Amniotic stem cell (primary cell): ENCODE measurements at places on chromosomes 16 and 17.
A peak's percentile ranks its signal among the peaks of the same experiment; 100 is the strongest.

- no peak for DNase-seq
These were observed 24.9 kb downstream of the COPZ2 start for GRCh38 chr17:48012654-48013053.

DNA sequence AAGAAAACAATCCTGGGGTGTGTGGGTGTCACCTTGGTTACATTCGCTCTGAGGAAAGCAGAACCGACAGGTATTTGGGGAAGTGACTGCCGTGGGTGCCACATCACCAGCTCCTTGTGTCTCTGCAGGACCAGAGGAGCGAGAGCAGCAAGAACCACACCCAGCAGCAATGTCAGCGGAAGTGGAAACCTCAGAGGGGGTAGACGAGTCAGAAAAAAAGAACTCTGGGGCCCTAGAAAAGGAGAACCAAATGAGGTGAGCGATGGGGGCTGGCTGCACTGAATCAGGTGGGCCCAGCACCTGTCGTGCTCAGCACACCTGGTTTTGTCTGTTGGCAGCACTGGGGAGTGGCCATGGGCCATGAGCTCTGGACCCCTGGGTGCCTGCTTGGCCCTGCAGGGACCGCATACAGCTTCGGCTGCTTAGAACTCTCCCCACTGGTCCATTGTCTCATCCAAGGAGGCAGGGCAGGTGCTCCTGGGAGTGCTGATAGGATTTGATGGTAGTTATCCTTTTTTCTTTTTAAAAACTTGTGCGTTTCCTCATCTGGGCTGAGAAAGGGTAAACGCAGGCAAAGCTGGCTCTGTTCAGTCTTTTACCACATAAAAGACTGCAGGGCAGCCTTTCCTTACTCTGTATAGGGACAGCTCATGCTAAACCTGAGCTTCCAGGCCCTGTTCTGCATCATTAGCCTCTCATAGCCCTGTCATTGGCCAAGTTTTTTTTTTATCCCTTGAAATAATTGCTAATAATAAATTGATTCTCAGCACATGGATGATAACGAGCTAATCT lies 29.4 kb downstream of the HMOX2 start:
- no peak for DNase-seq

GRCh38 chr17:16377941-16378341 lies 3.0 kb upstream of the UBB start:
- no peak for DNase-seq

GRCh38 chr16:11204513-11205047 lies 51.4 kb downstream of the SOCS1 start:
- DNase-seq = no peak

- no peak for DNase-seq
These were observed 33.7 kb downstream of the GINS3 start for GRCh38 chr16:58425756-58426494.

DNA sequence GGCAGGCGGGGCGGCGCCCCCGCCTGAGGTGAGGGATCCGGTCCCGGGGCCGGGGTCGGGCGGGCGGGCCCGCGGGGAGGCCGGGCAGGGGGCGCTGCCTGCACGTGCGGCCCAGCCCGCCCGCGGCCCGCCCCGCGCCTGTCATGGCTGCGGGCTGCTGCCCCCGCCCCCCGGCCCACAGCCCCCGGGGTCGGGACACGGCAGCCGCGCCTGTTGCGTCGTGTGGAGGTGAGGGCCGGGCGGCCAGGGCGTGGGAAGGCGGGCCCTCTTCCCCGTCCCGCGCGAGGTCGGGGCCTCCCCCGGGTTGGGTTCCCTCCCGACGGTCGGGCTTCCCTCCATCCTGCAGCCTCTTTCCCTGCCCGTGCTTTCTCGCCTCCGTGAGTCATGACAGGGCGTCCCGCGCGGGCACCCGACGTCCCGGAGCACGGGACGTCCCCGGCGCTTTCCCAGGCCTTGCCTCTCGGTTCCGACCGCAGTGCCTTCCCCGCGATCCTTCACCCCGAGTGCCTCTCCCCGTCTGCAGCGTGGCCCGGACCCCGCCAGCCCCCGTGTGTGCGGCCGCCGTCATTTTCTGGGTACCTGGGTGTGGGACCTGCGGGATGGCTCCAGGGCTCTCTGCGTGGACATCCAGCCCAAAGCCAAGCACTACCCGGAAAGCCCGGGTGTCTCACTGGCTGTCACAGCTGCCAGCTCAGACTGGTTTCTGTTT lies 76.7 kb downstream of the CHD9 start:
- peak; percentile 27 for DNase-seq

- peak; percentile 68 for DNase-seq
These were observed 392 bp downstream of the ZNF213 start for GRCh38 chr16:3135126-3135715.

DNA sequence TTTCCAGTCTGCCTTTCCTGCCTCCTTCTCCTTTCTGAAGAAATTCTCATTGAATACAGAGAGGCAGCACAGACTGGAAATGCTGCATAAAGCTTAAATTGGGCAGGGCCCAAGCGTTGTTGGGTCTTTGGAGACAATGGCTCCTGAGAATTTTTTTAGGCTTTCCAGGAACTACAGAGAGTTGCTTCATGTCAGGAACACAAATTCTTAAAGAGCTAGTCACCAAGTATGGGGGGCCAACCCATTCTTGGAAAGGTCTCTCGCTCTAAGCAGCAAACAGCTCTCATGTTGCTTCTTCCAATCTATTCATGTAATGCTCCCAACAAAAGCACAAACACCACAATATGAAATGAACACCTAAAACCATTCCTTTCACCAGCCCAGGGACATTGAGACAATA lies 6.9 kb downstream of the HNF1B start:
- DNase-seq = no peak

DNA sequence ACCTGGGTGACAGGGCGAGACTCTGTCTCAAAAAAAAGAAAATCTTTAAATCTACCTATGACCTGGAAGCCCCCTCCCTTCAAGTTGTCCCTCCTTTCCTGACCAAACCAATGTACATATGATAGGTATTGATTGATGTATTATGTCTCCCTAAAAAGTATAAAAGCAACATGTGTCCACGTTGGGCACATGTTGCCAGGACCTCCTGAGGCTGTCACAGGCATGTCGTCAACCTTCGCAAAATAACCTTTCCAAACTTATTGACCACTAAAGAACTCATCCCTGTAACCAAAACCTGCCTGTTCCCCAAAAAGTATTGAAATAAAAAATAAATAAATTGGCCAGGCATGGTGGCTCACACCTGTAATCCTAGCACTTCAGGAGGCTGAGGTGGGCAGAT lies 4.4 kb downstream of the OXLD1 start:
- no peak for DNase-seq

DNA sequence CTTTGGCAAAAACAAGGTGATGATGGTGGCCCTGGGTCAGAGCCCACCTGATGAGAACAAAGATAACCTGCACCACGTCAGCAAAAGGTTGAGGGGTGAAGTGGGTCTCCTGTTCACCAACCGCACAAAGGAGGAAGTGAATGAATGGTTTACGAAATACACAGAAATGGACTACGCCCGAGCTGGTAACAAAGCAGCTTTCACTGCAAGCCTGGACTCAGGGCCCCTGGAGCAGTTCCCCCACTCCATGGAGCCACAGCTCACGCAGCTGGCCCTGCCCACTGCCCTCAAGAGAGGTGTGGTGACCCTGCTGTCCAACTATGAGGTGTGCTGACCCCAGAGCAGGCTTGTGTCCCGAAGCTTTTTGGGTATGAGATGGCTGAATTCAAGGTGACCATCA lies 29.7 kb upstream of the DLX4 start:
- no peak for DNase-seq

GRCh38 chr17:78692460-78693010 lies 89.5 kb downstream of the CYTH1 start:
- no peak for DNase-seq

- no peak for DNase-seq
These were observed 65.1 kb upstream of the METRNL start for GRCh38 chr17:83014297-83014696.

GRCh38 chr16:88346680-88347505 lies 35.9 kb upstream of the ZNF469 start:
- no peak for DNase-seq

- DNase-seq = no peak
These were observed 118.3 kb upstream of the ADAMTS18 start for GRCh38 chr16:77553130-77553529.

- no peak for DNase-seq
These were observed 656 bp upstream of the KCTD13 start for GRCh38 chr16:29926711-29927052.

- DNase-seq = no peak
These were observed 16.6 kb downstream of the CTU2 start for GRCh38 chr16:88722784-88723506.

DNA sequence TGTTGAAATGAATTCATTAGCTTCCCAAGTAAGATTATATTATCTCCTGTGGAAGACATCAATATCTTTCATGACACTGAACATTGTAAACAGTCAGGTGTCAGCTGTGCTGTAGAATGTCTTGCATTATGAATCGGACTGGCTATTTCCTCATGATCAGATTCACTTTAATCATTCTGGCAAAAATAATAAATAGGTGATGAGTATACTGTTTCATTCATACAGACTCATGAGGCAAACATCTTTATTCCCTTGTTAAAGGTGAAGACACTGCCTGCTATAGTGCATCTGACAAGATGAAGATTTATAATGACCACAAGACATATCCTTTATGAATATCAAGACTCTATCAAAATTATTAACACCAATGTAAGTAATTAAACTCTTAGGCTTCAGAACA lies 51.3 kb upstream of the ARL6IP1 start:
- no peak for DNase-seq

GRCh38 chr16:58152246-58152868 lies 23.2 kb upstream of the CFAP20 start:
- DNase-seq = no peak

- no peak for DNase-seq
These were observed 1.3 kb upstream of the NOL11 start for GRCh38 chr17:67716405-67716798.

GRCh38 chr17:10699856-10700255 lies 2.5 kb downstream of the ADPRM start:
- no peak for DNase-seq

- DNase-seq = no peak
These were observed 4.0 kb downstream of the ERN1 start for GRCh38 chr17:64125937-64126336.

GRCh38 chr17:30104575-30105339 lies 11.9 kb upstream of the NSRP1 start:
- DNase-seq = peak; percentile 71

DNA sequence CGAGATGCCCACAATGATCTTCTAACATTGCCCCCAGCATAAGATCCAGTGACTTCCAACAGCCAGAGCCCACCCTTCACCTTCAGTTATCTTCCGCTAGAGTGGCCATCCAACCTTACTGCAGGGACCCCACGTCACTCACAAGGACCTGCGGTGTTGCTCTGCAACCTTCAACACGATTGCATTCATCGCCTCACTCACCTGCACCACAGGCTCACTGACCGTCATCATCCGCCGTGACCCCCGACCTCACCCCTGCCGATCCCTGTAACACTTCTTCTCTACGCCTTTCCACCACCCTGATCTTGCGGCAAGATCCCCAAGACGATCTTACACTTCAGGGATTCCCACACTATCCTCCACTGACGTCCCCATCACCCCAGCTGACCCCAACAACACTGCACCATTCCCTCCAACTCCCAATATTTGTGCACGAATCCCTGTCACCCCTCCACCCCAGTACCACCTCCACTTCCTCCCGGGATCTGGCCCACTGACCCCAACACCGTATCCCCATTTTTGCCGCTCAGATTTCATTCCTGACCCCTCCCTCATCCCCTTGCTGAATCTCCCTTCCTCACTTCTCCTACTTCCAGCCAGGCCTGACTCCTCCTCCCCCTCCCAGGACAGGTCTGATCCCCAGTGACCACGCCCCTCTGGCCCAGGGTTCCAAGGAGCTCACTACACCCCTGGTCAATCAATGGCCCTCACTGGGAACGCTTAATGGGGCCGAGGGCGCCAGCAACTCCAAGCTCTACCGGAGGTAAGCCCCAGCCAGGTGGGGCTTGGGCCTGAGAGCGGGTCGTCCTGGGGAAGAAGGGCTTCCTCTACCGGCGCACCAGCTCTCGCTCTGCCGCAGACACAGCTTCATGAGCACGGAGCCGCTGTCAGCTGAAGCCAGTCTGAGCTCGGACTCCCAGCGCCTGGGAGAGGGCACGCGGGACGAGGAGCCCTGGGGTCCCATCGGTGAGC lies 7.6 kb downstream of the RUNDC3A start:
- DNase-seq = no peak
